Central memory CD8-positive, alpha-beta T cell (primary cell): ENCODE measurements at places on chromosomes 6 and 20.

- peaks cover 21% of the 10 kb centered on the region for H3K4me1 ChIP-seq
- no peak for DNase-seq
- H3K27ac ChIP-seq: no peak overlapping the region
- H3K27me3 ChIP-seq: peaks cover 90% of the 10 kb centered on the region
- peak overlapping the region; percentile 65 for H3K4me3 ChIP-seq
- peaks cover 7% of the 10 kb centered on the region for H3K36me3 ChIP-seq
Observed at GRCh38 chr6:99614430-99615186, 8.0 kb downstream of the PRDM13 start.

GRCh38 chr6:165704045-165704748 lies 41.2 kb upstream of the PDE10A start:
- H3K4me1 ChIP-seq: no peaks in the 10 kb centered on the region
- H3K27ac ChIP-seq: no peak overlapping the region
- DNase-seq: no peak
- H3K27me3 ChIP-seq: no peaks in the 10 kb centered on the region

DNA sequence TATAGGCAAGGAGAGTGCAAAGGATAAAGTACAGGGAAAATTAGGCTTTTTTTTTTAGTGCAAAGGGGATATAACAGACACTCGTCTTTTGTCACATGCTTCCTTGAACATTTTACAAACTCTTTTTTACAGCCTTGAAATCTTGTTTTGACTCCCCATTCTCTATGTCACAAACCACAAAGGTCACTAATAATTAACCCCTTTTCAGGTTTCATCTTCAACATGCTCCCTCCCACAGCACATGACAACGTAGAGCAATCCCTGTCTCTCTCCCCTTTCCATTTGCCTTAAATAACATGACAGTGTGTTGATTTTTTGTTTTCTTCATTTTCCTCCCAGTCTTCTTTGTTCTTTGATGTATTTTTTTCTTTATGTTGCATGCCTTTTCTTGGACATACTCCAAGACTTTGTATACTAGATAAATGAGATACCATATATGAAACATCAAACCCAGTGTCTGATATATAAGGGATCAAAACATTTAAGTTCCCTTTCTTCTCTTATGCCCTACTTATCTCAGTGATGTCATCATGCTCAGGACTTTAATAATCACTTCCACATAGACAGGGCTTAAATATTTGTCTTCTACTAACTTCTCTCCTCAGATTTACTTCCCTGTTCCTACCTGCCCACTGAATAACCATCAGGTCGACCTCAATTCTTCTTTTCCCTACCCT lies 378.7 kb upstream of the HSF2 start:
- H3K27ac ChIP-seq: no peak overlapping the region
- no peak overlapping the region for H3K4me3 ChIP-seq
- no peaks in the 10 kb centered on the region for H3K27me3 ChIP-seq
- no peaks in the 10 kb centered on the region for H3K4me1 ChIP-seq
- no peak for DNase-seq

- no peaks in the 10 kb centered on the region for H3K4me1 ChIP-seq
- DNase-seq: no peak
- H3K27me3 ChIP-seq: no peaks in the 10 kb centered on the region
Observed at GRCh38 chr6:9848094-9848493, 566.8 kb downstream of the TFAP2A start.

DNA sequence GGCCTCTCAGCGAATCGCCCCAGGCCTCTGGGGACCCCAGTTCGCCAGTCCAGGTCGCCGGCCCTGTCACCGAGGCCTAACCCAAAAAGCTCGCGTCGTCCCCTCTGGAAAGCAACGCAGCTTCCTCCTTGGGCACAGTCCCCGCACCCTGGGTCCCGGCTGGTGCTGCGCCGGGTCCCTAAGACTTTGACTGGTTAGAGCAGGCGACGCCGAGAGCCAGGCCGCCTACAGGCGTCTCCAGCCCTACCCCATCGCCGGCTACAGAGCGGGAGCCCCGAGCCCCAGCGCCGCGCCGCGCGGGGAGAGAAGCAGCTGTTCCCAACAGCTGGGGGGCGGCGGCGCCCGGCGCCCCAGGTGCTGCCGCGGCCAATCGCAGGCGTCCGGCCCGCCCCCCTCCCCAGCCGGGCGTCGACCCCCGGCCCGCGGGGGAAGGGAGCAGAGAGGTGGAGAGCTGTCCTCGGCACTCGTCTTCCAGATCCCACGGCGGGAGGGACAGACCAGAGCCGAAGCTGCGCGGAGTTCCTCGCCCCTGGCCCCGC lies 540 bp upstream of the RBM24 start:
- peaks cover 9% of the 10 kb centered on the region for H3K4me1 ChIP-seq
- H3K27me3 ChIP-seq: peaks cover 78% of the 10 kb centered on the region
- peaks cover 3% of the 10 kb centered on the region for H3K36me3 ChIP-seq
- peak overlapping the region; percentile 63 for H3K4me3 ChIP-seq

DNA sequence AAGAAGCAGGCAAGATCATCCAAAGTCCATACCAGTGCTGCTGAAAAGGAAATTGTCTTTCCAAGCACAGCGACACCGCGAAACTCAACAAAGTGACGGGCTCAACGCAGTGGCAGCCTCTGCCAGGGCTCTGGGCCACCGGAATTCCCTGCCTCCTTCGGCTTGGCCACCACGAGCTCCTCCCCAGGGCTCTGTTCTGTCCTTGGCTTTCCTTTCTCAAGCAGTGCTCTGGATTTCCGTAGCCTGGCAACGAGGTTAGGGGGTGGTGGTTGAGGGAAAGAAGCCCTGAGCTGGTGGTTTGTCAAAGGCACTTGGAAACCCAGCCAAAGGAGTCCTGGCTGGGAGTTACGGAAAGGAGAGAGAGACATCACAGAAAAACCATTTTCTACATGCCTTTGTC lies 31.2 kb downstream of the PRR18 start:
- H3K27ac ChIP-seq: no peak overlapping the region
- no peak overlapping the region for H3K4me3 ChIP-seq

DNA sequence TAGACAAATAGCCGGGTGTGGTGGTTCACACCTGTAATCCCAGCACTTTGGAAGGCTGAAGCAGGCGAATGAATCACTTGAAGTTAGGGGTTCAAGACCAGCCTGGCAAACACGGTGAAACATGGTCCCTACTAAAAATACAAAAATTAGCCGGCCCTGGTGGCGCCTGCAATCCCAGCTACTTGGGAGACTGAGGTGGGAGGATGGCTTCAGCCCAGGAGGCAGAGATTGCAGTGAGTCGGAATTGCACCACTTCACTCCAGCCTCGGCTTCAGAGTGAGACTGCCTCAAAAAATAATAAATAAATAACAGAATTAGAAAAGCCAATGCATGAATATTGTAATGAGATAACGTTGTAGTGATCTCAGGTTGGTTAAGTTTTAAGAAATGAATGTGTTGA lies 61.3 kb downstream of the RFX6 start:
- no peaks in the 10 kb centered on the region for H3K36me3 ChIP-seq
- no peak overlapping the region for H3K4me3 ChIP-seq
- no peak for DNase-seq
- H3K4me1 ChIP-seq: no peaks in the 10 kb centered on the region
- H3K27me3 ChIP-seq: no peaks in the 10 kb centered on the region
- H3K27ac ChIP-seq: no peak overlapping the region

DNA sequence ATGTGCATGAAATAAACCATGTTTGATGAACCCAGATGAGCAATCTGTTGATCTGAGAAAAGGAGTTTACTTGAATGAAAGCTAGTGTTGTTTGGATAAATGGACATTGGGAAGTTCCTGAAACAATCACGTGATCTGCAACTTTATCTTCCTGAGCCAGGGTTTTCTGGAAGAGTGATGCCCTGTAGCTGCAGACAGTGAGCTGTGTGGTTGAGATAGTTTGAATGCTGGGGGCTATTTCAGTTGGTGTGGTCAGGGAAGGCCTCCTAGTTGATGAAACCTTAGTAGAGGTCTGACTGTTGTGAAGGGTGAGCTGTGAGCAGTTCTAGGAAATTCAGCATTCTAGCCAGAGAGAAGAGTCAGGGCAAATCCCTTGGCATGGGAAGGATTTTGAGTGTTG lies 643.7 kb downstream of the UTRN start:
- H3K4me1 ChIP-seq: no peaks in the 10 kb centered on the region
- H3K27ac ChIP-seq: no peak overlapping the region
- no peak overlapping the region for H3K4me3 ChIP-seq

GRCh38 chr6:157946865-157947532 lies 34.7 kb upstream of the SYNJ2 start:
- no peaks in the 10 kb centered on the region for H3K4me1 ChIP-seq
- peaks cover 54% of the 10 kb centered on the region for H3K27me3 ChIP-seq
- H3K27ac ChIP-seq: no peak overlapping the region
- H3K36me3 ChIP-seq: peaks cover 11% of the 10 kb centered on the region

- peaks cover 34% of the 10 kb centered on the region for H3K4me1 ChIP-seq
- H3K27ac ChIP-seq: no peak overlapping the region
- peaks cover 88% of the 10 kb centered on the region for H3K36me3 ChIP-seq
Observed at GRCh38 chr6:111702268-111702667, 96.6 kb upstream of the TRAF3IP2 start.

DNA sequence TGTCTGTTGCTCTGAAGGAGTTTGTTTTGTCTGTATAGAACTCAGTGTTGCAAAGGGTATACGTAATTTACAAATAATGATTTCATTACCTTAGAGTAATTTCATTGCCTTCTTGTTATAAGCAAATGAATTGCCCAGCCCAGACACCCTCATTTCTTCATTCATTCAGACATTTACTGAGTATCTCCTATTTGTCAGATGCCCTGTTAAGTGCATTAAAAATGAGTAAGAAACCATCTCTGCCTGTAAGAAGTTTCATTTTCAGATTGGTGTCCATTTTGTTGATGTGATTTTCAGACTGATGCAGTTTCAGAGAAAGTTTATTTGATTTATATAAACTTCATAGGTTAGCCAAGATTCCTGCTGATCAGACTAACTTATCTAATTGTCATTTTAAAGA lies 429.3 kb downstream of the PHF3 start:
- no peak overlapping the region for H3K4me3 ChIP-seq
- no peak for DNase-seq
- no peaks in the 10 kb centered on the region for H3K27me3 ChIP-seq
- no peaks in the 10 kb centered on the region for H3K4me1 ChIP-seq

GRCh38 chr6:12576389-12576788 lies 140.2 kb upstream of the PHACTR1 start:
- no peak overlapping the region for H3K27ac ChIP-seq
- no peaks in the 10 kb centered on the region for H3K4me1 ChIP-seq
- H3K27me3 ChIP-seq: no peaks in the 10 kb centered on the region
- H3K4me3 ChIP-seq: no peak overlapping the region
- no peaks in the 10 kb centered on the region for H3K36me3 ChIP-seq
- DNase-seq: no peak

DNA sequence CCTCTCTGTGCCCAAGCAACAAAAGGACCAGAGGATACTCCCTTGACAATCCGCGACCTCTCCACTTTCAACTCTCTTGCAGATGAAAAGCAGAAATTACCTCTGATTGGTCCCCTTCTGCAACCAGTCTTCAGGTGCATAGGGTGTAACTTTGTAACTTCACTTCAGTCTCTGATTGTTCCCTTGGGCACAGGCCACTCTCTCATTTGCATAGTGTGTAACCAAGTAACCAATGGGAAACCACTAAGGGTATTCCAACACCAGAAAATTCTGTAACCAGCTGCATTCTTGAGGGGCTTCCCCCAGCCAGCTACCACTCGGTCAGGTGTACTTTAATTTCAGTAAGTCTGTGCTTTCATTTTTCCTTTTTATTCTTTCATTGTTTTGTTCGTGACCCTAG lies 4.4 kb upstream of the RAET1L start:
- H3K4me1 ChIP-seq: peaks cover 10% of the 10 kb centered on the region
- DNase-seq: no peak
- no peak overlapping the region for H3K27ac ChIP-seq
- no peak overlapping the region for H3K4me3 ChIP-seq
- peaks cover 71% of the 10 kb centered on the region for H3K27me3 ChIP-seq

DNA sequence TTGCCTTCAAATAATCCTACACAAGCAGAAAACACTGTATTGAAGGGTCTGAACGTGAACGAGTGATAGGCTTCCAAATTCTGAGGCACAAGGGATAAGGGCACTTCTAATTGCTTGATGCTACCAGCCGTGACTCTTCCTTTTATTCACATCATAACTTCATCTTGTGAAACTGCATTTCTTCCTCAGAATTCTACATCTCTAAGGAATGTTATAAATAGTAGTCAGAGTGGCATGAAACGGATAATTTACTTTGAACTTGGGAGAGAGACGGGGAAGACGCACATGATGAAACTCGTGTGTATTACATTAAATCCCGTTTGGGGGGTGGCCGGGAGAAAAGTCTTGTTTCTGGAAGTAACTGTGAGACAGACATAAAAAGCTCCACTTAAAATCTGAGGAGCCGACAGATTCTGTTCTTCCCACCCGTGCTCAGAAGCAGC lies 754 bp downstream of the HDDC2 start:
- peaks cover 2% of the 10 kb centered on the region for H3K27me3 ChIP-seq
- H3K4me3 ChIP-seq: peak overlapping the region; percentile 87
- peak overlapping the region; percentile 89 for H3K27ac ChIP-seq
- peaks cover 24% of the 10 kb centered on the region for H3K36me3 ChIP-seq

- H3K27ac ChIP-seq: no peak overlapping the region
- H3K4me3 ChIP-seq: no peak overlapping the region
- DNase-seq: no peak
- peaks cover 10% of the 10 kb centered on the region for H3K27me3 ChIP-seq
- peaks cover 4% of the 10 kb centered on the region for H3K4me1 ChIP-seq
- no peaks in the 10 kb centered on the region for H3K36me3 ChIP-seq
Observed at GRCh38 chr6:109303164-109303563, 79.1 kb downstream of the CD164 start.

DNA sequence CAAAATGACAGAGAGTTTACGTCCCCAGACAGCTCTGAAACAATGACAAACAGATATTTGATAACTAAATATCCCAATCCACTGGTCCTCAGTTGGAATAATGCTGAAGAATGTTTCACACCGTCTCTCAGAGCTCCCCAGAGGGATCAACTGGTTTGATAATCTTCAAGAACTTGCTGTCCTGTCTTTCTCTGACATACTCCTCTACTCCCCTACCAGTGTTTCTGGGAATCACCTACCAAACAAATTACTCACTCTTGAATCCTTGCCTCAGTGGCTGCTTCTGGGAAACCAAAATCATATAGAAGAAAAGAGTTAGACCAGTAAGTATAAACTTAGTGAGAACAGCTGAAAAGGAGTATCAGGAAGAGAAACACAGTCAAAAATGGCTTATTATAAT lies 469.7 kb upstream of the JAG1 start:
- no peaks in the 10 kb centered on the region for H3K27me3 ChIP-seq
- H3K27ac ChIP-seq: no peak overlapping the region
- no peak for DNase-seq
- no peaks in the 10 kb centered on the region for H3K4me1 ChIP-seq
- H3K36me3 ChIP-seq: no peaks in the 10 kb centered on the region
- H3K4me3 ChIP-seq: no peak overlapping the region
